ENCODE measurements at places on chromosomes 3 and 15. TPM values are rescaled to one million over a fixed set of nuclear protein-coding genes. Genes with fewer than 3 reads are reported as not detected.

PIF1 gene
- 26.6 TPM for total RNA-seq

MYRIP gene
- not detected for total RNA-seq

OR4F15 gene
- total RNA-seq = not detected

MCF2L2 gene
- total RNA-seq = 0.09 TPM

RPP14 gene
- 14.3 TPM for total RNA-seq

AHSG gene
- not detected for total RNA-seq

DNA sequence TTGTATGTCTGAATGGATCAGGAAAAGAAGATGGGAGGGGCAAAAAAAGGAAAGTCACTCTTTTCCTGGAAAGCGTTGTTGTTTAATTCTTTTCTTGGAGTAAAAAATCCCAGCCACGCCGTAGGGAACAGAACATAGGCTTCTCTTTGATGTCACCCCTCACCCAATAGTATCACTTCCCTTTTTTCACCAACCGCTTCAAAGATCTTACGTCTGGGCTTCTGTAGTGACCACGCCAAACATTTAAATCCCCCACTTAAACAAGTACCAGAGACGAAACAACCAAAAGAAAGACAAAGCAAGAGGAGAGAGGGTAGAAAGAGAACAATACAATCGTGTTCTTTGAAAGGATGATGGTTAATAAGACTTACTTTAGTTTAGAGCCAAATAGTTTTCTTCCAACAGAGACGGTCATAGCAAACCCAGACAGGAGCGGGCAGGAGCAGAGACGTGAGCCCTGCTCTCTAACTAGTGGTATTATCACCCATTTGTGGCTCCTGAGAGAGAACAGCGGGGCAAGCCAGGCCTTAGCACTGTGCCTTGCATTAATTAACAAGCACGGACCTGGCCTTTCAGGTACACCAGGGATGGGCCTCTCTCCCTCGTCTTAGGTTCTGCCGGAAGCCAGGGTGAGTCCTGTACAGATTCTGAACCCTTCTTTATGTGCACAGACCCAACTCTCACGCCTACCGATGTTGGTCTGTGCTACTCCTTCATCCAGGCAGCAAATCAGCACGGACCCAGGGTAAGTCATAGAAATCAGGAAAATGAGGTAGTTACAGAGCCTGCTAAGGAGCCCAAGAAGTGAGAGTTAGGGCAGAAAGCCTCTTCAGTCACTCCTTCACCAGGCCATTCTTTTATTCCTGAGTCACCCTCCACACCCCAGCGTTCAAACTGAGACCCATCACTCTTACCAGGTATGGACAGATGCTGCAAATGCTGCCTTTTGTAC lies 28.2 kb upstream of the BCL6 start:
- no peak for DNase-seq

DNA sequence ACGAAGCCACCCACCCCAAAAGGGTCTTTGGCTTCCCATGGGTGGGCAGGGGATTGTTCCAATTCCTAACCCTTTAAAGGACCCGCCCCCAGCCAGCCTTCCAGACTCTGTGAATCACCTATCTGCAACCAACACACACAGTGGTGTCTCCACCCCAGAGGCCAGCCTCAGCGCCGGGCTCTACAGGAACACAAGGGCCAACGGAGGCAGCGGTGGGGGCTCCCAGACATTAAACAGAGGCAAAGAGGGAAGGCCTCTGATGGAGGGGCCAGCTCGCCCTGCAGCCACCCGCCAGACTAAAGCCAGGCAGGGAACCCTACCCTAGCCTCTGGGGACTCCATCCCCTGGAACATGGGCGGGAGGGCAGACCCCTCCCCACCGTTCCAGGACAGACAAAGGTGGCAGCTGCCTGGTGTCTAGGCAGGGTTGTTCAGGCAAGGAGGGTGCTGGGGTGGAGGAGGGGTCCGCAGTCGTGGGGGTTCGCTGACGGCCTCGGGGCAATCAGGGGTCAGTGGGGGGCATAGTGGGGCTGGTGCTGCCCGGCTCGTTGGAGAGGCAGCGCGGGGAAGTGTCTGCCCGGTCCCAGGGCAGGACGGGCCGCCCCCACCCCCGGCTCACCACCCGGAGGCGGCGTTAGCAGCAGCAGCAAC lies 448 bp downstream of the SHISA5 start:
- peak; percentile 46 for DNase-seq

- DNase-seq = no peak
Measured at GRCh38 chr15:58432401-58432800, 610 bp downstream of the LIPC start.

- peak; percentile 73 for DNase-seq
Measured at GRCh38 chr3:119579366-119580066, at the start of gene ADPRH. Gene ADPRH (plus strand): TSS chr3:119579492. CDS start chr3:119582170, 2,678 bp downstream.

DNA sequence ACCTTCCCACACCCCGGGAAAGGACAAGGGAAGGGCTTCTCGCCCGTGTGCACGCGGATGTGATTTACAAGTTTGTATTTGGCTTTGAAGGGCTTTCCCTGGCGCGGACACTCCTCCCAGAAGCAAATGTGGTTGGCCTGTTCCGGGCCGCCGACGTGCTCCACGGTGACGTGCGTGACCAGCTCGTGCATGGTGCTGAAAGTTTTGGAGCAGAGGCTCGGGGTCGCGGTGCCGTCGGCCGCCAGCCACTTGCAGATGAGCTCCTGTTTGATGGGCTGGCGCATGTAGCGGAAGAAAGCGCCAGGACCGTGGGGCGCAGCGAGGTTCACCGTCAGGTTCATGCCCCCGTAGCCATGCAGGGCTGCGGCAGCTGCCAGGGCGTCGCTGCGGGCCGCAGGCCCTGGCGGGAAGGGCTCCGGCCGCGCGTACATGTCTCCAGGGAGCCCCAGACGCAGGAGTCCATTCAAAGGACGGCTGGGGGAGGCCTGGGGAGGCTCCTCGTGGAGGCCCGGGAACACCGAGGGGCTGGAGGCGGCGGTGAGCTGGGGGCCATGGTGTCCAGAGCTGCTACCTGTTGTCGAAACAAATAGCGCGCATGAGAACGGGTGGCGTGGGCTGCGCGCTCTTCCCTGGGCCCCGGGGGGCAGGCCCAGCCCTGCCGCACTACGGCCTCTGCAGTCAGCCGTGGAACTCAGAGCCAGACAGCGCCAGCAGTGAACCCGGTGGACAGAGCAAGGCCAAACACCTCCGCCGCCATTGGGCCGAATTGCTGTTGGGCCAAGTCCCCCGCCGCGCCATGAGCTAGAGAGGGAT lies 10.2 kb downstream of the ZIC4 start:
- no peak for DNase-seq

- no peak for DNase-seq
Measured at GRCh38 chr3:123587401-123587800, 2.5 kb upstream of the HACD2 start.

DNA sequence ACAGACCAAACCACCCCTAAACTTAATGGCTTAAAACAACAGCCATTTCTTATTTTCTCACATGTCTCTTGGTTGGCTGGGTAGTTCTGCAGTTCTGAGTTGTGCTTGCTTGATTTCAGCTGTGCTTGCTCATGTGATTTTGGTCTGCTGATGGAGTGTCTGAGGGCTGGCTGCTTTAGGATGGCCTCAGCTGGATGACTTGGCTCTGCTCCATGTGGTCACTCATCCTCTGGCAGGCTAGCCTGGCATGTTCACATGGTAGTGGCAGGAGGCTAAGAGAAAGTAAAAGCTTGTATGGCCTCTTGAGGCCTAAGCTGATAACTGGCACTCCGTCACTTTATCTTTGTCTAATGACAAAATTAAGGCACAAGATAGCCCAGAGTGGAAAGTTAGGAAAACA lies 4.1 kb downstream of the SV2B start:
- DNase-seq = peak; percentile 11

GRCh38 chr15:57950381-57950946 lies 115.0 kb downstream of the ALDH1A2 start:
- DNase-seq = no peak

DNA sequence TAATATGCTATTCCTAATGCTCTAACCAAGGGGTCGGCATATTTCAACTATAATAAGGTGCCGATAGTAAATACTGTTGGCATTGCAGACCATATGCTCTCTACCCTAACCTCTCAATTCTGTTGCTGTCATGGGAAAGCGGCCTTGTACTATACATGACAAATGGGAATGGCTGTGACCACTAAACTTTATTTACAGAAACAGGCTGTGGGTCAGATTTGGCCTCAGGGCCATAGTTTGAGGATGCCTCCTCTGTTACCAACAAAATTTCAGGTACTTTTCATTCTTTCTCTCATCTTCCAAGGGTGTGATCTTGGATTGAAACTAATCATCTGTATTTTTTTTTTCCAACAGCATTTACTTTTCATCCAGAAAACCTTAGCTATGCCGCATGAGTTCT lies 242.0 kb downstream of the MAGI1 start:
- DNase-seq = no peak

GRCh38 chr3:13121553-13122001 lies 48.3 kb upstream of the IQSEC1 start:
- no peak for DNase-seq

GRCh38 chr3:139928708-139929505 lies 6.1 kb upstream of the CLSTN2 start:
- peak; percentile 13 for DNase-seq

GRCh38 chr15:65058394-65059368 lies 9.1 kb downstream of the RASL12 start:
- DNase-seq = no peak

- DNase-seq = no peak
Measured at GRCh38 chr15:80162059-80162554, 9.3 kb downstream of the FAH start.

- no peak for DNase-seq
Measured at GRCh38 chr15:94255540-94255939, 24.2 kb downstream of the MCTP2 start.

DNA sequence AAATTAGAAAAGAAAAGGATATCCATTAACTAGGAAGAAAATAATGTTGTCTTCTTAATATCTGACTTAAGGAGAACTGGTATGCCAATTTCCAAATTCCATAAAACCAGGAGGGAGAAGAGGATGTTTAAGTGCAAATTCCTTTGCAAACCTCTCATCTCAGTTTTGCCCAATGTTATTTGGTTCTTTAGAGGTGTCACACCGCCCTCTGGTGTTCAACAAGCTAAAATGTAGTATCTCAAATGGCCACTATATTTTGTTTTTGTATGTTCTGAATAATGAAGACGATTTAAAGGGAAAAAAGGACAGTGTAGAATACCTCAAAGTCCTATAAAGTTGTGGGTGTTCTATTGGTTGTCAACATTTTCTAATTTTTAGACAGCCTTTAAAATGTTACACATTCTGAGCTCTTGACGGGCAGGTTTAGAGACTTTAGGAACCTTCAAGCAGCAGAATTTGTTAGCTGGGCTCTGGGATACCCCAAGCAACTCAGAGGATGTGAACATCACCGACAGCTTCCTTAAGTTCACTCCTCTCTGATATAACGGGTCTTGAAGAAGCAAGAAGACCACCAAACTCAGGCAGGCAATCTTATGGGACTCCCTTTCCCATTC lies 458.3 kb downstream of the MFSD1 start:
- DNase-seq = peak; percentile 64

GRCh38 chr3:146817704-146818103 lies 212.6 kb upstream of the PLSCR5 start:
- peak; percentile 1 for DNase-seq

- DNase-seq = no peak
Measured at GRCh38 chr3:135263331-135263730, 468.3 kb downstream of the EPHB1 start.

- peak; percentile 51 for DNase-seq
Measured at GRCh38 chr3:149487598-149488197, 13.2 kb downstream of the TM4SF4 start.

GRCh38 chr3:143529018-143529478 lies 319.2 kb downstream of the SLC9A9 start:
- no peak for DNase-seq

DNA sequence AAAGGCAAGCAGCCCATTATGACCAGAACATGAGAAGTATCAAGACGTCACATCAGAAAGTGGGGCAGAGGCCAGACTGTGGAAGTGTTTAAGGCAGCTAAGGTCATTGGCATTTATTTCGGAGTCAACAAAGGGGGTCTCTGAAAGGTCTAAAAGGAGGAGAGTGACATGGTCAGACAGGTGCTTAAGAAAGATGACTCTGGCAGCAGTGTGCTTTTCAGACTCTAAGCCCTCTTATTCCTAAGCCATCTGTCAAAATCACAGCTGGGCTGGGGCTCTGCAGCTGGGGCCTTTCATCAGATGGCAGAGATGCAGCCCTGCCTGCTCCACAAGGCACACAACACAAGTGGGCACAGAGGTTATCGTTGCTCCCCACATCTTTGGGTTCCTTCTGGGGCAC lies 14.0 kb downstream of the FBXL22 start:
- no peak for DNase-seq

DNA sequence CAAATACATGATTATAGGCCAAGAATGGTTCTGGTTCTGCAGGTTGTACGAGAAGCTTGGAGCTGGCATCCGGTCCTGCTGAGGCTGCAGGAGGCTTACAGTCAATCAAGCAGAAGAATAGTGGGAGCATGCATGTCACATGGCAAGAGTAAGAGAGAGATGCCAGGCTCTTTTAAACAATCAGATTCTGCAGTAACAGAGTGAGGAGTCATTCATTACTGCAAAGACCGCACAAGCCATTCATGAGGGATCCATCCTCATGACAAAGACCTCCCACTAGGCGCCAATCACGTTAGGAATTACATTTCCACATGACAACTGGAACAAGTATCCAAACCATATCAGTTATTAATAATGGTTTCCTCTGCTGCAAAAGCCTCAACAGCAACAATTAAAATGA lies 536.8 kb downstream of the CADM2 start:
- DNase-seq = no peak

DNA sequence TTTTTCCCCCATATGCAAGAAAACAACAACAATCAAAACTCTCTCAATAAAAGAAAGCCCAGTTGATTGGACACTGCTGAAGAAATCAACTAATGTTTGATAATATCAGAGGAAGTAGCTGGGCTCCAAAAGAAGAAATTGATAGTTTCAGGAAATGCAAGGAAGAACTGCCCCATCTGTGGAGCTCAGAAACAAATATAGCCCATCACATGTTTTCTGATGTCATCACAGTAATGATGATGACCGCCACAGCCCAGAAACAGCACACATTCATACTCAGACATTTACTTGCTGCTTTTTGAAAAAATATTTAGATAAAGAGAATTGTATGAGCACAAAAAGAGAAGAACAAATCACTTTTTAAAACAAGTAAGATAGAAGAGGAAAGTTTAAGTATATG lies 67.6 kb downstream of the GOLIM4 start:
- DNase-seq = no peak

DNA sequence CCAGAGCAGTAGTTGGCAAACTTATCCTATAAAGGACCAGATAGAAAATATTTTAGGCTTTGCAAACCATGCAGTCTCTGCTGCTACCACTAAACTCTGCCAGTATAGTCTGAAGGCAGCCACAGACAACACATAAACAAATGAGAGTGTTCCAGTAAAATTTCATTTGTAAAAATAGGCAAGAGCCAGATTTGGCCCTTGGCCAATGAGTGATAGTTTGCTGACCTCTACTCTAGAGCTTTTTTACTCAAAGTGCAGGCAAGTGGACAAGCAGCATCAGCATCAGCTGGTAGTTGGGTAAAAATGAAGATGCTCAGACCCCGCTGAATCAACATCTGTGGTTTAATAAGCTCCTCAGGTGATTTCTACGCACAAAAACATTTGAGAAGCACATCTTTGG lies 269.8 kb downstream of the NTRK3 start:
- DNase-seq = no peak

GRCh38 chr15:28957606-28958498 lies 72.1 kb downstream of the APBA2 start:
- DNase-seq = no peak
